ENCODE measurements at places on chromosomes 2 and 18.
A peak's percentile ranks its signal among the peaks of the same experiment; 100 is the strongest.

GRCh38 chr2:119371111-119371510 lies 4.3 kb downstream of the DBI start:
- DNase-seq: no peak

DNA sequence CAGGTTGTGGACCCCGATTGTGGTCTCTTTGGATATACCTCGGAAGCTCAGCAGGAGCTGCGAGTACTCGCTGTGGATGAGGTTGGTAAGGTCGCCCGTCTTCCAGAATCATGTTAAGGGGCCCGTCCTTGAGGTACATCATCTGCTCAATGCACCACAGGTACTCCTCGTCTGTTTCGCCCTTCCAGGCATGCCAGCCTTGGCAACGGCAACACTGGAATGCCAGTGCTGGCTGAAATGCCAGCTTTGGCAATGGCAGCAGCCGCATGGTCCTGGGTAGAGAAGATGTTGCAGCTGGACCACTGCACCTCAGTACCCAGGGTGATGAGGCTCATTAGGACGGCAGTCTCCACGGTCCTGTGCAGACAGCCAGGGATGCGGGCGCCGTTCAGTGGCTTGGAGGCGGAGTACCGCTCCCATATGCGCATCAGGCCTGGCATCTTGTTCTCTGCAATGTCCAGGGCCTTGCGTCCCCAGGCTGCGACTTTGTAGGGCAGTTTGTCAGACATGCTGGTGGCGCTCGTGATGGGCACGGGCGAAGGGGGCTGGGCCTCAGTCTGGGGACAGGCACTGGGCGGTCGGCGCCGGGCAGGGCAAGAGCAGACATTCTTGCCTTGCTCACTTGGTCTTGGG lies 122.2 kb upstream of the NXPH2 start:
- DNase-seq: no peak

DNA sequence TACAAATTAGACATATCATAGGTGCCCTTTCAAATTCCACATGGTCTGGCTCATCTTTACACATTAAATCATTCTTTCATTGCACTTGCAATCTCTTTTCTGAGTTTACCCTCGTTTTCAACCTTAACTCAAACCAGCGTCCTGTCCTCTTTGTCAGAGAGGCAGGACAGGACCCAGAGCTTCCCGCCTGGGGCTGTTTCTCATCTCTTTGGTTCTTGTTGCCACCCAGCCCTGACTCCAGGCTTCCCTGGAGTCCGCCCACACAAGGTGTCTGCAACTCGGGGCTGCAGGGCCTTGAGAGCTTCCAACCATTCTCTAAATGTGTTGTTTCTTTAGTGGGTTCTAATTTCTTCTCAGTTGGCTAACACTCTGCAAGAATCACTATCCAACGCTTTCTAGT lies 24.4 kb downstream of the RBMS1 start:
- DNase-seq: no peak

GRCh38 chr2:9652898-9653479 lies 22.2 kb upstream of the YWHAQ start:
- DNase-seq: no peak

- no peak for DNase-seq
These were observed 555.5 kb upstream of the TNP1 start for GRCh38 chr2:217415316-217415715.

DNA sequence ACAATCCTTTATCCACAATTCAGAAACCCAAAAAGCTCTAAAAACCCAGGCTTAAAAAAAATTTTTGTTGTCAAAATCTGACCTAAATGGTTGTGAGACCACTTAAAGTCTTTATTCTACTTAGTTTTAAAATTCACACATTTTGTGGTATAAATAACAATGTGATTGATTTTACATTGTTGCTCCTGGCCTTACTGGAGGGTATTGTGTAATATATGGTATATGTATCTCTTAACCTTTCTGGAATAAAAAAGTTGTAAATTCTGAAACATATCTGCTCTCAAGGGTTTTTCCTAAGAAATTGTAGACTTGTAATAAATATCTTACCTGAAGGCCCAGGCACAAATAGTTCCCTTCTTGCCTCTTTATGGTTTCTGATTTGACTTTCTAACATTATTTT lies 73.3 kb upstream of the PNPT1 start:
- DNase-seq: no peak

DNA sequence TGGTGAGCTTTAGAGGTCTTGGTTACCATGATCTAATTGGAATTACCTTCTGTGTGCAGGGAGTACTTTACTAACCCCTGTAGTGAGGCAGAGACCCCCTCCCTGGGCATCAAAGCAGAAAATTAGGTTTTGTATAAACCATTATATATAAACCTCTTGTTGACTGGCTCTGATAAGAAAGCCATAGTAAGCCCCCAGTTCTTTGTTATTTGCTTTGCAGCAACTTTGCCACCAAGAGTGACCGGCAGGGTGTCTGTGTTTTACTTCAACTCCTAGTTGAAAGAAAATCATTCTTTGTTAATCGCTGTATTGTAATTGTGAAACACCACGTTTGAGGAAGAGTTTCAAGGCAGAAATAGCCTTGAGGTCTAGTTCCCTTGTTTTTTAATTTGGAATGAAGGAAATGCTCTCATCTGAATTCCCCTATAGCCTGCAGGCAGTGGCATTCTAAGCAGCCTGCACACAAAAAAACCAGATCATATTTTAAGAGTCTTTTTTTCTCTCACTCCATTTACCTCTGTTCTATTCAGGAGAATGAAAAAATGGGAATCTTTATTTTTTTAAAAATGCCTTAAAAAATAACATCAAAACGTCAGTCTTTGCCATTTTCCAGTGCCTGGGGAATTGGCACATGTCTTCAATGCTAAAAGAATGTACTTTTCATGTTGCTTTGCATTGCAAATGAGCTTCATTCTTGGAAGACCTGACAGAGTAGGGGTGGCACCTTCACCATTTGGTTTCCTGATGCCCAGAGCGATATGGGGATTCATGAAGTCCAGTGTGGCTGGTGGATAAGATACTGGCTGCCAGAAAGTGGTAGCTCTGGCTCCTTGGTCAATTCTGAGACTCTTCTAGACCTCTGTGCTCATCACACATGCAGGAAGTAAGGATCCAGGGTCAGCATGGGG lies 338.1 kb downstream of the SLC4A3 start:
- no peak for DNase-seq

DNA sequence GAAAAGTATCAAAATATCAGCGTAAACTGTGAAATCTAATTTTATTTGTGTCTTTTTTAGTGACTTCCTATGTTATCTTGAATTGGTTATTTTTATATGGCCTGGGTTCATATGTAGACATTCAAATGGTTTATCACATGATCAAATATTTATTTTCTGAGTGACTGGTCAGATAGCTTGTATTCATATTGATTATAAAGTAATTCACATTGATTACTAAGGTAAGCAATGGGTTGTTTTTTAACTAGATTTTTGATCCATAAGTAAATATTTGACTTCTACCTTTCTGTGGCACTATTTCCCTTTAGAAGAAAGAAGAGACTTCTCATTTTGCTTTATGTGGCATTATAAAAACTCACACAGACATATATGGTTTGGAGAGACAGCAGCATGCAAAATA lies 260.5 kb downstream of the TCF4 start:
- DNase-seq: no peak

- no peak for DNase-seq
These were observed 22.7 kb downstream of the HNMT start for GRCh38 chr2:137987011-137987410.

- no peak for DNase-seq
These were observed 29.3 kb upstream of the SOS1 start for GRCh38 chr2:39150102-39150562.

DNA sequence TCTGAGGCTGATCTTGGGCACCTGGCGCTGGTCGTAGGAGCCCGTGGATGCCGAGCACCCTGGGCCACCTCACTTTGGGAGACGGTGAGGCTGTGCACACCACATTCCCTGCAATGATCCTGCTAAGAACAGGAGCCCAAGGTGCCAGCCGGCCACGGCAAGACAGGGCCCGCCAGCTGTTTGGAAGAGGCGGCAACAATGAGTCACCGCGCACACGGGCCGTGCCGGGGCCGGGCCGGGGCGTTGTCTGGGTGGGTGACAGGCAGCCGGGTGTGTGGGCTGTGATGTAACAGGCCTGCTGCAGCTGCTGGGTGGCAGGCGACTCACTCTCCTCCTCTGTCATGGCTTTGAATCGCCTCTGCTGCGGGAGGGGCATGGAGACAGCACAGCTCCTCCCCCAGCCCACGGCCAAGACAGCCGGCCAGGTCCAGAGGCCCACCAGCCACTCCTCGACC lies 49.7 kb upstream of the ODC1 start:
- peak; percentile 62 for DNase-seq

DNA sequence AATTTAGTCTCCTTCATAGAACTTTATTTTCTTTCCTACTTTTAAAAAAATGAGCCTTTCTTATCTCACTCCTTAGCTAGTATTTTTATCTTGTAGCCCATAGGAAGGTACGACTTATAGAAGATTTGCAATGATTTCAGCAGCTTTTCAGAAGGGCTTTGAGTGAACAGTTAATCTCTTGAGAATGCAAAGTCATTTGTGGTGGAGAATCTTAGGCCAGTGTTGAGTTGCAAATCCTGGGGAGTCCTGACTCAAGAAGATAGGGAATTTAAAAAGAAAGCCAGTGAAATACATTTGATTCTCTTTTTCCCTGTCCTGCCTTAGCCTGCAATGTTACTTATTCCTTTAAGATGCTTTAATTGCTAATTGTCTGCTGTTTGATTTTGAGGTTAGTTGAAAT lies 33.6 kb downstream of the LYPD6 start:
- no peak for DNase-seq

- DNase-seq: no peak
These were observed 1067.4 kb upstream of the DDX18 start for GRCh38 chr2:116747103-116747502.

DNA sequence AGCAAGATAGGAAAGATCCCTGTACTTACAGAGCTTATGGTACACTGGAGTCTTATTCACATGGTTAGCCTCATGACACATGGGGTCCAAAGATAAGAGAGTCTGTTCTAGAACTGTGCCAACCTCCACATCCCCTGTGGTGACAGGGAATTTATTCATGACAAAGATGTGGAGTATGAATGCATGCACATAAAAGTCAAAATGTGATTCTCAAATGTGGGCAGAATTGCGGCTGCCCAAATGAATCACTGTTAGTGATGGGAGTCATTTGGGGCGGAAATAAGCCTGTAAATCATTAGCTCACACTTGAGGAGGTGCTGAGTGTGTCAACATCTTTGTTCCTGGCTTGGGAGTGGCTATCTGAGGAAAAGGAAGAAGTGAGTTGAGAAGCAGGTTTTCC lies 560.6 kb downstream of the SLC4A3 start:
- DNase-seq: no peak

DNA sequence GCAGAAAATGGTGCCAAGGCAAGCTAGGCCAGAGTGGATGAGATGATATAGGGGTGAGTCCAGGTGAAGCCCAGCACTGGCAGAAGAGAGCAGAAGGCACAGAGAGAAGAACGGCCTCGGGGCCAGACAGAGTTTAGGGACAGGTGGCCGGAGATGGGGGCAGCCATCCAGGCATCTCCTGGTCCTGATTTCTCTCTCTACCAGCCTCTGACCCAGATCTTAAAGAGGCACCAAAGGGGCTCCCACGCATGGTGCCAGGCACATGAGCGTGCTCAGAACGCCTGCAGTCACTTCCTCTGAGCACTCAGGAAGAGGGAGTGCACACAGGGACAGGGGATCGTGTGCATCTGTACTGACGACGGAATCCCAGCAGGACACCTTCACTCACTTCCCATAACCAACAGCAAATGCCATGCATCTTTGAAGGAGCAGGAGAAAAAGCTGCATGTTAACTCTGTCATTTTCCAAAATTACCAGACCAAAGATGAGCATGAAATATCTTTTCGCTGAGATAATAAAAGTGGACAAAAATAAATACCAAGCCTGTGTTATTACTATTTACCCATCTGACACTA lies 427.8 kb upstream of the MYT1L start:
- no peak for DNase-seq

DNA sequence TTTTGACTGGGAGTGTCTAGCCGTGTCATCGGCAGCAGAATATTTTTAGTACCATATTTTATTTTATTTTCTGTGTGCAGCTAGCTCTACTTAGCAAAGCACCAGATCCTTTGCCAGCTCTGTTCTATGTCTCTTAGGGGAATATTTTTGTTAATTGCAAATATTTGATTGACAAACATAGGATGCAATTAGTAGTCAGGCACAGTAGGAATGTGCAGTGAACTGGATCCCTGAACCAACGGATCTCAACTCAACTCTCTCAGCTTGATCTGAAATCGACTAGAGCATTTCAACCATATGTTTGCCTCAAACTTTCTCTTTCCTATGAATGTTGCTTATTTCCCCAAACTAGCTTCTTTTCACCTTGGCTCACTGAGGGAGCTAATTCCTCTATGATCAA lies 998.0 kb upstream of the FANCL start:
- no peak for DNase-seq

DNA sequence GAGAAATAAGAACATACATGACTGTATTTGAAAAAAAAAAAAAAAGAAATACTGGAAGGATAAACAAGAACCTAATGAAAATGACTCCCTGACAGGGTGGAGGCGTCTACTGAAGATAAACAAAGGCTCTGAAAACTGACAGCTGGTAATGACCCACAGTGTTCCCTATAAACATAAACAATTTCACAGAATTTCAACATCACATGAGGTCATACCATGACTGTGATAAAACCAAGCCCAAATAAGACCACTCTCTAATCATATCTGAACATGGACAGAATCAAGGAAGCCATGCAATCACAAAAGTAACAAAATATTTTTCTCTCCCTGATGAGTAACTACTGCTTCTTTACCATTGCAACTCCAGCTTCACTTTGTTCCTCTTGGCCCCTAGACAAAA lies 159.3 kb downstream of the FAM124B start:
- DNase-seq: no peak

DNA sequence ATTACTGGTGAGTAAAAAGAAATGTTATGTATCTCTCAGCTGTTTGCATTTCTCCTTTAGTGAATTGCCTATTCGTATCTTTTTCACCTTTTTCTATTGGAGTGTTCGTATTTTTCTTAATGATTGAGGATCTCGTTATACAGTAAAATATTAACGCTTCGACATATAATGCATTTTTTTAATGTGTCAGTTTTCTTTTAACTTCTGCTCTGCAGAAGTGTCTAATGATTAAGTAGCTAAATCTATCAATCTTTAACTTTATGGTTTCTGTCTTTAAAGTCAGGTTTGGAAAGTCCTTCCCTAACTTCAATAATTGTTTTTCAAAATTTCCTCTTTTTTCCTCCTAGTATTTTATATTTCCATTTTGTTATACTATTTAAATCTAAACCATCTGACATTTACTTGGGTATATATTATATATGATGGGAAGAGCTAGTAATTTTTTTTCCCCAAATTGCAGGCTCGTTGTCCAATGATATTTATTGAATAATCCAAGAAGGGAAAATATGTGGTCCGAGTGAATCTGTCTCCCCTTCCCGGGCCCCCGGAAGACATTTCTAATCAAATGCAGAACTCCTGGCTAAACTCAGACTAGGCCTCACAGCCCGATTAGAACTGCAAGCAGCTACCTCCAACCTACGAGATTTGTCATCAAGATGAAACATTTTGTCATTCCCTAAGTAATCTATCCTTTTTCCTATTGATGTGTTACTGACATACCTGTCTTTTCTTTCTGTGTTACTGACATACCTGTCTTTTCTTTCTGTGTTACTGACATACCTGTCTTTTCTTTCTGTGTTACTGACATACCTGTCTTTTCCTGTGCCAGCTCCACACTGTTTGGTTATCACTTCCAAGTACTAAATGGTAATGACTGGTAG lies 17.2 kb downstream of the PCBP1 start:
- peak; percentile 59 for DNase-seq

GRCh38 chr2:120754067-120754960 lies 18.6 kb downstream of the GLI2 start:
- DNase-seq: no peak
